ENCODE measurements at places on chromosomes 2 and 18.
A peak's percentile ranks its signal among the peaks of the same experiment; 100 is the strongest.

DNA sequence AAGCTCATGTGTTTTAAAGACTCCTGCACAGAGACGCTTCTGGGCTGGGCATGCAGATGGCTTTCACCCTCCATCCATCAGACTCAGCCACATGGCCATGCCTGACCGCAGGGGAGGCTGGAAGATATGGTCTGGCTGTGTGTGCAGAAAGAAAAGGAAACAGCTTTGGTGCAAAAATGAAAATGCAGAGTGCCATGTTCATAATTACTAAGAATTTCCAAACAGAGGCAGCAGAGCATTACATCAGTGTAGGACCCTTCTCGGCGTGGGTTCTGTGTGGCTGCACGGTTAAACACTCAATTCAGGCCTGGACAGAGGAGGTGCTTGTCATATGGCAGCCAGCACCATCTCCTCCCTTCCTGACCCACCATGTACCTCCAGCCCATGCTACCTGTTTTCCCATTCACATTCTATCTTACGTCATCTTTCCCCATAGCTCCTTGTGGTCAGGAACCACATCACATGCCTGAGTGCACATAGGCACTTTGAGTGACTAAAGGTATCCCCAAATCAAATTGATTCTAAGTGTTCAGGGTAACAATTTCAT, 200.3 kb upstream of the ID2 start:
- DNase-seq = no peak

DNA sequence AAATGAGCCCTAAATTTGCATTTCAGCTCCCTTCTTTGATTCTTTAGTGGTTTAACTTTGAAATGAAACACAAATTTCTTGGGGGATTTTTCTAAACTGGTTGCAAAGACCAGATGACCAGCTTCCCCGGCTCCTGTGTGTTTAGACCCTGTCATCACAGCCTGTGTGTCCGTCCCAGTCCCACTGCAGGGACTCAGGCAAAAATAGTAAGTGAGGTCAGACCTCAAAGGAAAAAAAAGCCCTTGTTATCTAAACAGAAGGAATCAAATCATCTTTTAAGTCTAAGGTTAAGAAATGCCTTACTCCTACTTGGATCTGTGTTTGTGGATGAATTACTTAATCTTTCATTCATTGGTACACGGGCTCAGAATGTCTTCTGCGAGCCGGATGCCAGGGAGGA, 423.7 kb downstream of the LPIN1 start:
- DNase-seq = no peak

DNA sequence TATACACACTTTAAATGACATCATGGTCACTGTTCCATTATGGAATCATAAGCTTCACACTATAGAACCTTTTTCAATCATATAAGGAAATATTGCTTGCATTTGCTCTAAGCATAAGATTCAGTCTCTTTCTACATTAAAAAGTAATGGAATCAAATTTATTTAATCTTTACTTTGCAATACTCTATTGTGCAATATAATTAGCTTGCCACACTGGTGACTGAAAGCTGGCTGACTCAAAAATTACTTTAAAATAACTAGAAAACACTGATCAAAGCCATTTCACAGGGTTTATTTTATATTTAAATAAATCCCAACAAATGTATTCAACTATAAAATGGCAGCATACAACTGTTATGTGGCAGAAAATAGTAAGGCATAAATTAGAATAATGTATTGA, 13.2 kb upstream of the ORC2 start:
- no peak for DNase-seq

DNA sequence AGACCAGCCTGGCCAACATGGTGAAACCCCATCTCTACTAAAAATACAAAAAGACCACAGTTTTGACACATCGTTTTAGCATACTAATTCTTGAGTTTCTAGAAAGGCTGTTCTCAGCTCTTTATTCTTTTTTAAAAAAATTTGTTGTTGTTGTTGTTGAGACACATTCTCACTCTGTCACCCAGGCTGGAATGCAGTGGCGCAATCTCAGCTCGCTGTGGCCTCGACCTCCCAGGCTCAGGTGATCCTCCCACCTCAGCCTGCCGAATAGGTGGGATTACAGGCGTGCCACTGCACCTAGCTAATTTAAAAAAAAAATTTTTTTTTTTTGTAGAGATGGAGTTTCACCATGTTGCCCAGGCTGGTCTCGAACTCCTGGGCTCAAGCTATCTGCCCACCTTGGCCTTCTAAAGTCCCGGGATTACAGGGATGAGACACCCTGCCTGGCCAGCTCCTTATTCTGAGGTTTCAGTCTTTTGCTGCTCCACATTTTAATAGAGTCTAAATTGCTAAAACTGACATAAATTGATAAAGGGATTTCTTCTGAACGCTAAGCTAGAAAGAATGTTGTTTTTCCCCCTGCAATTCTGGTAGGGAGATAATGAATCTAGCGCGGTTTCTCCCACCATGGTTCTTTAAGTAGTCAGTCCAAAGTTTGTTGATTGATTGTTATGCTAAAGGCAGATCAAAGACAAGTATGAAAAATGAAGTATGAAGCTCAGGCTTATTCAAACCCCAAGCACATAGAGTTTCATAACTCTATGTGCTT, 32.6 kb upstream of the CABLES1 start:
- DNase-seq = no peak

DNA sequence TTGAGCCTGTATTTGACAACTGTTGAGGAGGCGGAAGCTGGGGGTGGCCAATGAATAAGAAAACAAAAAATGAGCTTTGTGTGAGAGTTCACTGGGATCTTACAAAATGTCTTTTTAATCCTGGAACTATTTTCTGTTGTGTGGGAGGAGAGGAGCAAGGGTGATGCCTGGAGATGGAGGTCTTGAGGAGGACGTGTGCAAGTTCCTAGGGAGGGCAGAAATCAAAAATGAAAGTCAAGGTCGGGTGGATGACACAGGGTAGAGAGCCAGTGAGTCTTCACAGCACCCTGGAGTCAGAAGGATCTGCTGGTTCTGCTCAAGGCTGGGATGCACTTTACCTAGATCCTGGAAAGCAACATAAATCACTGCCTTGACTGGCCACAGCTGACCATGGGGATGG, 180.3 kb upstream of the PKDCC start:
- no peak for DNase-seq

DNA sequence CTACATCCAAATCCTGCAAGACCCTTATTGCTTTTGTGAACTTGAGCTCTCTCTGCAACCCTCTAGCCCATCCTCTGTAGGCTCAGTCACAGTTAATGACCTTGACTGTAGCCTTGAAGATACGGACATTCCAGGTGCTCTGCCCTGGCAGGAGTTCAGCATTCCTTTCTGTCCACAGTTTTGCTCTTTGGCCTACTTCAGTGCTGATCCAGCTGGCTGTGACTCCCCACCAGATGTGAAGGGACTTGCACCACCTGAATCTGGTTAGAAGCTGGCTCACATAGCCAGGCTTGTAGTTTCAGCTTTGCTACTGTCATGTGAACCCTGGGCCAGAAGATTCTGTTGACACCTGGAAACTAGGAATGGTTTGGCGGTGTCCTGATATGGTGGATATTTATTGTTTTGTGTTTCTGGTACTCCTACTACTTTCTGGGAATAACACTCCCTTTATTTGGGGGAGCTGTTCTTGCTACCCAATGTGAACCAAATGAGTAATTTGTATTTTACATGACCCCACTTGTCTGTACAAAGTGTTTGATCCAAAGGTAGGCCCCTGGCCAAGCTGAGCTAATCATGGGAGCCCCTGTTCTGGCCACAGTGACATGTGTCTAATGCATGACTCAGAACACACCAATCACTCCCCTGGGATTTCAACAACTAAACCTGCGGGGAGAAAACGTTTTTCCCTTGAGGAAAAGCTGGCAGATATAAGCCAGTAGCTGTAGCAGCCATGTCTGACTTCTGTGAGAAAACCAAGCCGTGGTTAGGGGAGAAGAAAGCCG, 73.4 kb downstream of the CDCA7 start:
- no peak for DNase-seq

GRCh38 chr18:41370740-41371139, 584.3 kb upstream of the PIK3C3 start:
- no peak for DNase-seq

- DNase-seq = no peak
Measured at GRCh38 chr18:48715711-48716361, 177.0 kb downstream of the CTIF start.

GRCh38 chr2:190838492-190838910, 42.1 kb upstream of the GLS start:
- peak; percentile 59 for DNase-seq

DNA sequence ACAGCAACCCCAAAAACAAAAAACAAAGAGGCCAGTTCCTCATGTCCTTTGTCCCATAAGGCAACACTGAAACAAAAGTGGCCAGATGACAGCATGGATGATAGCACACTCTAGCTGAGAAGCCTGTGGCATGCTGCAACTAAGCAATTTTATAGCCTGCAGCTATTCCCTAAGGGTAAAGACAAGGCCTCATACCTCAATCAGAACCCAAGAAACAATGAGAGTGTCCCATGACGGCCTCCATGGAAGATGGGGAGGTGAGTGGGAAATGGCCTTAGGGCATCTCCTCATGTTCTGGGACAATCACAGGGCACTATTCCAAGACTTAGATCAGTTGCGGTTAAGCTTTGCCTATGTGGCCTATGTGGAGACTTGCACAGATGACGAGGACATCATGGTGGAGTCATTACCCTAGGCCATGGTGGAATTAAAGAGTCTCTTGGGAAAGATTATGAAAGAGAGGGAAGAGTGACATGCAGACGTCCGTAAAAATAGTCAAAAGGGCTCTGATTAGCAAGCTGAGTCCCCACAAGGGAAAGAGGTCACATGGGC, 103.1 kb downstream of the INO80D start:
- no peak for DNase-seq

DNA sequence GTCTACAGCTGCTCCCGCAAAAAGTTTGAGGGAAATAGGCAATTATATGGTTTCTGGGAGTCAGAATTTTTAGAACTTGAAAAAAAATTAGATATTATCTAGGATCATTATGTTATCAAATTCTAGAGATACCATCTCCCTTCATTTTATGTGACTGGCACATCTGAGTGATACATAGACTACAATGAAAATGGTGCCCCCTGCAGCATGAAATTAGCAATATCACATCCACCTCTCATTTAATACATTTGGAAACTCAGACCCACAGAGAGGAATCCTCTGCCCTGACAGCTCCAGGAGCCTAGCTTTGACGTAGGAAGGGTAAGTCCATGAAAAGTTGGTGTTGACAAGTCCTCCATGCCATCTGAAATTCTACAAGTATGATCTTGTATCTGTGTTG, 381.6 kb downstream of the SUCLG1 start:
- no peak for DNase-seq

DNA sequence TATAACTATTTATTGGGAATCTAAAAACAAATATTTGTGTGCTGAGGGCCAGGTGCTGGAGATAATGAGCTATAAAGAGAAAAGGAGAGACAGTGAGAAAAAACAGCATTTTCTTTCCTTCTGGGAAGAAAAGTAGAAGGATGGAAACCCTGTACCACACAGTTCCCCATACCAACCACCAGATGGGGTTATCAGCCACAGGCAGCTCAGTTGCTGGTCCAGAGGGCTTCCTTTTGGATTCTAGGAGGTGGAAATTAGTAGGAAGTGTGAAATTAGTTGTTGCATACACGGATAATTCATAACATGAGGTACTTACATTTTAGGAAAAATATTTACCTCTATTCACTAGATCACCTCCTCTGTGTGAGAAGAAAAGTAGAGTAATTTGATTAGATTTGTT, 237.0 kb upstream of the FOSL2 start:
- DNase-seq = no peak

- no peak for DNase-seq
Measured at GRCh38 chr2:11129598-11130449, 25.4 kb upstream of the SLC66A3 start.

GRCh38 chr18:25140124-25140961, 211.6 kb downstream of the ZNF521 start:
- DNase-seq = no peak

GRCh38 chr2:209673811-209674210, 97.8 kb upstream of the UNC80 start:
- no peak for DNase-seq

DNA sequence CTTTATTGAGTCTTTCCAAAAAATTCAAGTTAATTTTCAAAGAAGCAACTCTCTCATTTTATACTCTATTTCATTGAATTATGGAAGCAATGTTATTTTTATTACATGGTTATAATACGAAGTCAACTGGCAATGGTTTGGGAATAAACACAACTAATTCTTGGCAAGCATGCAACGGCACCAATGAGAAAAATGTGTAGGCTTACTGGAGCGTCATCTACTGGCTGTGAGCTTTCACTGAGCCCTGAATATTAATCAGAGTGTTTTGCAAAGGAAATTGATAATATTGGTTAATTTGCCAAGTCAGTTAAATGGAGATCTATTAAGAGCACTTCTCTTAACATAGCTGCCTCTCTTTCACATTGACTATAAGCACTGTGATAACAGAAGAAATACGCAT, 163.9 kb downstream of the IKZF2 start:
- no peak for DNase-seq

GRCh38 chr2:62435720-62436119, 70.3 kb downstream of the TMEM17 start:
- no peak for DNase-seq

Measured in AG04450 (cell line).